CD4-positive, alpha-beta T cell treated with Interleukin-1 beta for 1 hour (primary cell): ENCODE measurements at places on chromosomes 13 and 19.
A peak's percentile ranks its signal among the peaks of the same experiment; 100 is the strongest.

DNA sequence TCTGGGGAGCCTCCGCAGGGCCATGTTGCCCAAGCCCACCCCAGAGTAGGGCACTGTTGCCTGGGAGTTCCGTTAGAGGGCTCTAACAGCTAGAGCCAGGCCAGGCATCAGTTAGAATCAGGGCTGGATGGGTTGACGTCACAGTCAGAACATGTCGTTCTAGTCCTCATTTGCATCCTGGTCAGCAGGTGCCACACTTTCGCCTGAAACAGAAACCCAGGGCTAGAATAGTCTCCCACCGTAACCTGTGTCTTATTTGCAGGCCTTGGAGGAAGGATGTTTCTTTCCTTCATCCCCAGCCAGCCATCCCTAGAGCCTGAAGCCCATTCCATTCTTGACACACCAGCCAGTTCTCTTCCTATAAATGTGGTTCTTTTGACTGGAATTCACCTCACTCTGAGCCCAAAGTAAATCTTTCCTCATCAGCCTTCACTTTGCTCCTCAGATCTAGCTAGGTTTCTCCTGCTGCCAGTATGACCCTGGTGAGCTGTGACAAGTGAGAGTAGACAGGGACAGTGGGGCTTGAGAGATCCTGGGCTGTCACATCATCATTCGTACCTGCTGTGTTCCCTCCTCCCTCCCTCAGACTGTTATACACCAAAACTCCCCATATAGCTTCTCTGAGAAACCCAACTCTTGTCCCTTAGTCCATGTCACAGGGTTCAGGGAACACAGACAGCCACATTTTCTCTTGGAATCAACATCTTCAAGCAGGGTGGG lies 12.2 kb upstream of the CCDC97 start:
- peak; percentile 53 for DNase-seq

- DNase-seq, result no peak
Measured at GRCh38 chr13:59677966-59678814, 485.5 kb downstream of the DIAPH3 start.

- DNase-seq, result peak; percentile 33
Measured at GRCh38 chr13:46124531-46124966, 19.7 kb upstream of the CPB2 start.

DNA sequence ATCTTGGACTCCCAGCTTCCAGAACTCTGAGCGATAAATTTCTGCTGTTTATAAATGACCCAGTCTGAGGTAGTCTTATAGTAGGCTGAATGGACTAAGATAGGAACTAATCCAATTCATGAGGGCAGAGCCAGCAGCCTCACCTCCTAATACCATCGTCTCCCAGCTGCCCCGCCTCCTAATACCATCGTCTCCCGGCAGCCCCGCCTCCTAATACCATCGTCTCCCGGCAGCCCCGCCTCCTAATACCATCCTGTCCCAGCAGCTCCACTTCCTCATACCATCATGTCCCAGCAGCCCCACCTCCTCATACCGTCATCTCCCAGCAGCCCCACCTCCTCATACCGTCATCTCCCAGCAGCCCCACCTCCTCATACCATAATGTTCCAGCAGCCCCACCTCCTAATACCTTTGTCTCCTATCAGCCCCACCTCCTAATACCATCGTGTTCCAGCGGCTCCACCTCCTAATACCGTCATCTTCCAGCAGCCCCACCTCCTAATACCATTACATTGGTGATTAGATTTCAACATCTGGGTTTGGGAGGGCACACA lies 2.4 kb upstream of the ARGLU1 start:
- DNase-seq, result peak; percentile 87
